Activated T-helper 2 cell treated with anti-CD3 and anti-CD28 coated beads, Interferon-gamma antibody, Interleukin-2, Interleukin-4, amounts not matched to agents 10 μg/mL and 5 μg/mL and 100 μg/mL, durations not matched to agents 14 hours and 24 hours and 36 hours (primary cell): ENCODE measurements at places on chromosomes 3 and 15. TPM values are rescaled to one million over a fixed set of nuclear protein-coding genes. Genes with fewer than 3 reads are reported as not detected.

DNA sequence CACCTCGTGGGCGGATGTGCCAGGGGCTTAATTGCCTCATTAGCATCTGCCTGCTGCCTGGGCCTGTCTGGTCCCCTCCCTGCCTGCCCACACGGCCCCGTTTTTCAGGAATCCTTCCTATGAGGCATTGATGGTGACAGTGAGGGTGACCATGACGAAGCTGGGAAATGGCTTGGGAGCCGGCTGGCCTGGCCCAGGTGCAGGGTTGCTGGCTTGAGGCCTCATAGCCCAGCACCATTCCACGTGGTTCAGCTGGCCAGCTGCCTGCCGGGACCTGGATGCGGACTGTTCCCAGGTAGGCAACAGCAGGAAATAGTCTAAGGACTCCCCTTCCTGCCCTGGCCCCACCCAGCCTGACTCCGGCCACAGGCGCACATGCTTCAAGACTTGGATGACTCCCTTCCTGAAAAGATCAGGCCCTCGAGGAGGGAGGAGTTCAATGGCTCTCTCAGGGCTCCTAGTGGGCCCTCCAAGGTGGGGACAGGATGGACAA lies 8.9 kb upstream of the DUSP7 start:
- no peaks in the 10 kb centered on the region for H3K4me1 ChIP-seq
- DNase-seq, result no peak
- no peaks in the 10 kb centered on the region for H3K36me3 ChIP-seq
- H3K27me3 ChIP-seq, result no peaks in the 10 kb centered on the region
- H3K27ac ChIP-seq, result no peak overlapping the region

- peak overlapping the region; percentile 4 for H3K27ac ChIP-seq
- no peak for DNase-seq
- H3K4me3 ChIP-seq, result no peak overlapping the region
- H3K27me3 ChIP-seq, result no peaks in the 10 kb centered on the region
- H3K36me3 ChIP-seq, result no peaks in the 10 kb centered on the region
Measured at GRCh38 chr3:192844836-192845525, 72.7 kb downstream of the MB21D2 start.

DNA sequence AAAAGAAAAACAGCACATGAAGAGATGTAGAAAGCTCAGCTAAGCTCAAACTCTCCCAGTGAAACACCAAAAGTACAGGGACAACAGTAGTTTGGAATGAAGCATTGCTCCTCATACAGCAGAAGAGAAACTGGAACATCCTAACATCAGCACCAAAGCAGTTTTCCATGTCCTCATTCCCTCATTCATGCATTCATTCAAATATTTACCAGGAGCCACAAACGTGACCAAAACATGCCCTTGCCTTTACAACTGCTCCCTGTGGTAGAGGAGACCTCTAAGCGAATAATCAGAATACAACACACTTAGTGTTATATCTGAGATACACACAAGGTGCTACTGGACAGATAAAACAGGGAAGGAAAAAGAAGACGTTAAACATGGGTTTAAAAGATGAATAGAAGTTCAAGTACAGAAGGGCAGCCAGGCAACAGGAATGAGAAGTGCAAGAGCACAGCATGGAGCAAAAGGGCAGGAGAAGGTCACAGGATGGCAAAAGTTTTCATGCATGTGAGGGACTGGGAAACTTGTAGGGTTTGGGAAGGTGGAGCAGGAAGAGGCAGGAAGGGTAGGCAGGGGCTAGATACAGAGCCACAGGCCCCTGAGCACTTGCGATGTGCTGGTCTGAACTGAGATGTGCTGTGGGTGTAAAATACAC lies 58.5 kb upstream of the LMCD1 start:
- no peaks in the 10 kb centered on the region for H3K36me3 ChIP-seq
- peaks cover 5% of the 10 kb centered on the region for H3K27me3 ChIP-seq
- no peaks in the 10 kb centered on the region for H3K4me1 ChIP-seq
- DNase-seq, result no peak
- H3K4me3 ChIP-seq, result no peak overlapping the region

DNA sequence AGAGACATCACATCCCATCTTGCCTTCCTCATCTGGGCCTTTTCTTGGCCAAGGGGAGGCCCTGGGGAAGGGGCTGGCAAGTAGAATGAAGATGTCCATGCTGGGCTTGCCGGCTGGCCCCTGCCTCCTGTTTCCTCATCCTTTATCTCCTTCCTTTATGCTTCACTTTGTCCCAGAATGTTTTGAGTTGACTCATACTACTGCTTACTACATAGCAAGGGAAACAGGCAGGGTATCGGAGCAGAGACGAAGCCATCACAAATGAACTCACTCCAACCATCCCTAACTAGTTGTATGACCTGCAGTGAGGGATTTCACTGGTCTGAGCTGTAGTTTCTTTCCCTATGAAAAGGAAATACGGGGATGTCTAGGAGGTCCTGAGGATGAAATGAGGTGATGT lies 66.0 kb downstream of the CHDH start:
- H3K27me3 ChIP-seq, result peaks cover 6% of the 10 kb centered on the region
- no peak overlapping the region for H3K27ac ChIP-seq

DNA sequence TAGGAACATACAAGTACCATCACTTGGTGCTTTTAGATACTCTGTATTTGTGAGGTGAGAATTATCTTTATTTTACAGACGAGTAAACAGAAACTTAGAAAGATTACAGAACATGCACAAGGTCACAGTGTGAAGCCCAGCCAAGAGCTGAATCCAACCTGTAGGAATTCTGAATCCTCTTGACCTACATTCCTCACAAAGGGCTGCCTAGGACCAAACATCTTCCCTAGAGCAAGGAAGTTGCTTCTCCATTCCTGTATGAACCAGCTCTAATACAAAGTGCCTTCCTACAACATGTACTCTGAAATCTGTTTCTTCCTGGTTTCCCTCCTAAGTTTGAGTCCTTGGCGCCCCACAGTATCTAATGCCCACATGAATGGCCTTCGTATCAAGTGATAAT lies 2.9 kb downstream of the HDGFL3 start:
- H3K36me3 ChIP-seq, result peaks cover 4% of the 10 kb centered on the region
- H3K4me3 ChIP-seq, result no peak overlapping the region

NANOGP8 gene
- total RNA-seq, result not detected in 2 replicates

DNA sequence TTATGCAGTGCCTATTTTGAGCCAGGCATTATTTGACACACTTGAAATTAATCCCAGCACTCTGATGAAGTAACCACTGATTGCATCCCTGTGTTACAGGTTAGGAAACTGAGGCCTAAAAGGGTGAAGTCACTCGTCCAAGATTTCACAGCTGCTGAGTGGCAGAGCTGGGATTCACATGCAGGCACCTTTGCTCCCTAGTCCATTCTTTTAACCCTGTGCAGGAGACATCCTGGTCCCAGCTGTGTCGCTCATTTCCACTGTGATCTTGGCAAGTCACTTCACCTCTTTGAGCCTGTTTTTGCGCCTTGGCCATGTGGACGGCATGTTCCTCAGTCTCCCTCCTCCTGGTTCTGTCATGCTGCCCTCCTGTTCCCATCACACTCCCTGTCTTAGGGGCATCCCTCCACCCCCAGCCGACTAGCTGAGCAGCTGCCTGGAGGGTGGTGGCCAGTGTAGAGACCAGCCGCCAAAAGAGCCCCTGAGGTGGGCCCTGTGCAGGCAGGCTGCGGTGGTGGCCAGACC lies 70.6 kb downstream of the SMAD6 start:
- no peaks in the 10 kb centered on the region for H3K36me3 ChIP-seq
- no peak for DNase-seq
- H3K27me3 ChIP-seq, result no peaks in the 10 kb centered on the region

PAQR5 gene
- total RNA-seq, result not detected in 2 replicates

GRCh38 chr15:81856634-81857026 lies 189.2 kb downstream of the MEX3B start:
- no peak overlapping the region for H3K27ac ChIP-seq
- no peak for DNase-seq
- H3K27me3 ChIP-seq, result no peaks in the 10 kb centered on the region
- H3K36me3 ChIP-seq, result no peaks in the 10 kb centered on the region
- H3K4me3 ChIP-seq, result no peak overlapping the region
- no peaks in the 10 kb centered on the region for H3K4me1 ChIP-seq

GRCh38 chr3:161672478-161672877 lies 175.9 kb downstream of the OTOL1 start:
- H3K4me1 ChIP-seq, result no peaks in the 10 kb centered on the region
- H3K36me3 ChIP-seq, result no peaks in the 10 kb centered on the region
- H3K27me3 ChIP-seq, result no peaks in the 10 kb centered on the region
- H3K4me3 ChIP-seq, result no peak overlapping the region
- no peak for DNase-seq

CORO2B gene
- total RNA-seq, result 0.41 and 0.43 TPM in 2 replicates

DNA sequence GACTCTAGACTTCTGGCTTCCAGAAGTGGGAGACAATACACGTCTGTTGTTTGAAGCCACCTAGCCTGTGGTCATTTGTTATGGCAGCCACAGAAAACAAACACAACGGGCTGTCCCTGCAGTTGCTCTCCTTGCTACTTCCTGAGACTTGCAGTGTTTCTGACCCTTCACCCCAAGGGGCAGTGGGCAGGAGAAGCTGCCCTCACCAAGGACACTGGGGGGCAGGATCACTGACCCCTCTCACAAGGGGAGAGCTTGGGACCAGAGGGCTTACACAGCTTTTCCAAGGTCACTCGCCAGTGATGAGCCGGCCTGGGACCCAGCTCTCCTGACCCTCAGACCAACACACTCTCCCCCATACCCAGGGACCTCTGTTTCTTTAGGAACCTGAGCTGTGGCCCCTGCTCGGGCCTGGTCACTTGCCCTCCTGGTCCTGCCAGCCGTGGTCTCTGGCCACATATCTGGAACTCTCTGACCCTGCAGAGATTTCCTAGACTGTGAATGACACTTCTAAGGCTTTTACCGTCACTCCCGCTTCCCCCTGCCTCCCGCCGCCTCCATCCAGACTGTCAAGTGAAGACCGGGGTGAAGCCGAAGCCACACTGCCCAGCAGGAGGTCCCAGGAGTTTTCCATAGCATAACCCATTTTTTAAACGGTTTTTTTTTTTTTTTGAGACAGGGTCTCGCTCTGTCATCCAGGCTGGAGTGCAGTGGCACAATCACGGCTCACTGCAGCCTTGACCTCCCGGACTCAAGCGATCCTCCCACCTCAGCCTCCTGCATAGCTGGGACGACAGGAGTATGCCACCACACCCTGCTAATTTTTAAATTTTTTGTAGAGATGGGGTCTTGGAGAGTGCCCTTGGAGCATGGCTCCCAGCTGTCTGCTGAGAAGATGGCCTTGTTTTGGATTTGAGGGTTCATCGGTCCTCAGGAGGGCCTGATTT lies 4.4 kb downstream of the ATP2B2 start:
- peaks cover 16% of the 10 kb centered on the region for H3K27me3 ChIP-seq
- H3K36me3 ChIP-seq, result no peaks in the 10 kb centered on the region
- no peak for DNase-seq
- no peak overlapping the region for H3K4me3 ChIP-seq
- H3K4me1 ChIP-seq, result no peaks in the 10 kb centered on the region

GRCh38 chr3:120072867-120073525 lies 21.3 kb downstream of the GSK3B start:
- peaks cover 39% of the 10 kb centered on the region for H3K36me3 ChIP-seq
- H3K4me3 ChIP-seq, result no peak overlapping the region
- no peak overlapping the region for H3K27ac ChIP-seq
- no peaks in the 10 kb centered on the region for H3K27me3 ChIP-seq
- peaks cover 17% of the 10 kb centered on the region for H3K4me1 ChIP-seq

- peaks cover 3% of the 10 kb centered on the region for H3K4me1 ChIP-seq
- no peak overlapping the region for H3K27ac ChIP-seq
- H3K27me3 ChIP-seq, result no peaks in the 10 kb centered on the region
- no peaks in the 10 kb centered on the region for H3K36me3 ChIP-seq
Measured at GRCh38 chr3:45559560-45560118, 34.9 kb upstream of the LIMD1 start.

- DNase-seq, result no peak
- H3K4me1 ChIP-seq, result peaks cover 37% of the 10 kb centered on the region
- peak overlapping the region; percentile 83 for H3K4me3 ChIP-seq
- H3K27me3 ChIP-seq, result peaks cover 39% of the 10 kb centered on the region
- no peak overlapping the region for H3K27ac ChIP-seq
- peaks cover 3% of the 10 kb centered on the region for H3K36me3 ChIP-seq
Measured at GRCh38 chr3:134249296-134249841, 1.3 kb downstream of the RYK start.

DNA sequence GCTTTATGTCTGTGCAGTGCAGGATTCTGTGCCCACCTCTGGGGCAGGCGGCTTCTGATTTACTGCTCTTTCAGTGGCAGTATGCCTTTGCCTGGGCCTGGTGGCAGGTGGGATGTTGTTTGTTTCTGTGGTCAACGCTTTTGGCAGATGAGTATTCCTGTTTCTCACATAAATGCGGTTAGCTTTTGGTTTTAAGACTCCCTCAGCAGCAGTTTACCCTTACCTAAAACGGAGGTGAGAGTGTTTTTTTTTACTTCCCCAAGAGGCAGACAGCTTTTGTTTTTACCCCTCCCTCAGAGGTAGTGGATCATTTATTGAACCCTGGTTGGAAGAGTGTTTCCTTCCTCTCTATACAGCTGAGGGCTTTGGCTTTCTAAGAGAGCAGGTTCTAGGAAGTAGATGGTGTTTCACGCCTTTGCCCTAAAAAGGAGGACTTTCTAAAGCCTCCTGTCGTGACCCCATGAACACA lies 134.1 kb upstream of the PLSCR5 start:
- H3K27ac ChIP-seq, result no peak overlapping the region
- no peaks in the 10 kb centered on the region for H3K36me3 ChIP-seq
- H3K4me1 ChIP-seq, result no peaks in the 10 kb centered on the region
- no peak overlapping the region for H3K4me3 ChIP-seq
- H3K27me3 ChIP-seq, result no peaks in the 10 kb centered on the region

SEC11A gene
- total RNA-seq, result 115 and 117 TPM in 2 replicates
